ENCODE measurements at places on chromosomes 1 and 21.

DNA sequence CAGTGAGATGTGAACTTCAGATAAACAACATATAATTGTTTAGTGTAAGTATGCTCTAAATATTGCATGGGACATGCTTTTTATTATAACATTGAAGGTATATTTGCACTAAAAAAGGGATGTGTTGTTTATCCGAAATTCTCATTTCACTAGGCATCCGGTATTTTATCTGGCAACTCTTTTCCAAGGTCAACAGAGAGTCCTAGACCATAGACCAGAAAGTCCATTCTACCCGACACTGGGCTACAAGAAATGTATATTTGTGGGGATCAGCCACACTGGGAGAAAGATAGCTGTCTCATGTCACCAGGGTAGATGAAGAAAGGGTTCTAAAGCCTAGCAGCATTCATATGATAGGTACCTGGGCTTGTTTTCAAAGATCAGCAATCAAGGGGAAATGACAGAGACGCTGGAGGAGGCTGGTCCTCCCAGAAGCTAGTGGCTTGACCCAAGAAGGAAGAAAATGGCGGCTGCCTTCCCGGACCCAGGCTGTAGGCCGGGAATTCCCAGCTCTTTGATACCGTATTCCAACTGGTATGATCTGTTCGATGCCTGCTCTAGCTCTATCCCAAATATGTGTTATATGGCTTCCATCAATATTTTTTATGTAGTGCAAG lies 161.1 kb upstream of the IRF2BP2 start:
- no peak for DNase-seq

DNA sequence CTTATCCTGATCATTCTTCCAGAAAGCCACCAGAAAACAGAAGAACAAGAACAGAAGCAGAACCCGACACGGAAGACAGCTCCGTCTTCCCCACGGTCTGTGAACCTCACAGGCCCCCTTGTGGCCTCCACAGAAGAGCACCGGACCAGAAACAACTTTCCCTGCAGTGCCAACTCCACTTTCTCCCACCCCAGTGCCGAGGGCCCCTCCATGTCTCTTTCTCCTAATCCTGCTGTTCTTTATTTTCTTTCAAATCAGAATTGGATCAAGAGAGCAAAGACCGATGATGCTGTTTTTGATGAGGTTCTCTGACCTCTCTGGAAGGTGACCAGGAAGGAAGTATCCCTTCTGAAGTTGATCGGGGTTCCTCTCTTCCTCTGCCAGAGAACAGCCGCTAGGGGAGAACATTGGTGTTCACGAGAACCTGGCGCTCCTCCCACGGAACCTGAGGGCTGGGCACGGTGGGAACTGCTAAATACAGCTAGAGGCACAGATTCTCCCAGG lies 58.9 kb upstream of the CTTNBP2NL start:
- no peak for DNase-seq

- DNase-seq = no peak
Observed at GRCh38 chr1:240515505-240515904, 96.5 kb downstream of the GREM2 start.

DNA sequence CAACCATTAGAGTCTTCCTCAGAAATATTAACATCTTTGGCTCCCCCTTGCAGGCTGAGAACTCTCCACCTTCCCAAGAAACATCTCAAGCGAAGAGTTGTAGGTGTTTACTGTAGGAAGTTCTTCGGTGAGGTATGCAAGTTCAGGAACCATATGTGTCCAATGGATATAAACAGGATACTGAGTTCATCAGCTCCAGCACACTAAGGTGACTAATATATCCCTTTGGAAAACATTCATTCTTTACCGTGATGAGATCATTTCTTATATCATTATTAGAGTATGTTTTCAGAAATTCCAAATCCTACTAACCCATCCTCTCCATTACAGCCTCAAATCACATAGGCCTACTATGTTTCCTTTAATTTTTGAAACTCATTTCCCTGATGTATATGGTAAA lies 37.3 kb upstream of the PRMT6 start:
- no peak for DNase-seq

GRCh38 chr1:155177918-155178281 lies 4.3 kb downstream of the TRIM46 start:
- DNase-seq = no peak

DNA sequence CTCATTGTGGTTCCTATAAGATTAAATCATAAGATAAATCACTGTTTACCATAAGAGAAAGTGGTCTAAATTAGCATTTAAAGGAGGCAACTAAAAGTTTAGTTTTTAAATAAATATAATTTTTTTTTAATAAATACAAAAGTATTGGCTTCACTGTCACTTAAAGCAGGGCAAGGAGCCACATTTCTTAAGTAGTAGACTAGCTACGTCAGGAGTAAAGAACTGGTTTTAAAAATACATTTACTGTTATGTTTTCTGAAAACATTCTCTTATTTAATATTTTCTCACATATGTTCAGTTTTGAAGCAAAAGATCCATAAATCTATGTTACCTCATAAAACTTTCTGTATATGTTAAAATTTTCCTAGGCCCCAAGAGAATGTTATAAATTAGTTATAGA lies 2.2 kb downstream of the ANGPTL1 start:
- DNase-seq = no peak

- DNase-seq = no peak
Observed at GRCh38 chr21:23743821-23744220, 1863.5 kb downstream of the MRPL39 start.
